ENCODE measurements at places on chromosomes 5 and 9.

- no peak for DNase-seq
Observed at GRCh38 chr9:96458226-96458625, 8.3 kb downstream of the HABP4 start.

- no peak for DNase-seq
Observed at GRCh38 chr5:73274881-73275663, 102.1 kb downstream of the TMEM174 start.

GRCh38 chr5:172722327-172722815 is 48.6 kb downstream of the DUSP1 start:
- DNase-seq, result no peak

- no peak for DNase-seq
Observed at GRCh38 chr9:72794946-72795345, 157.9 kb downstream of the ALDH1A1 start.

DNA sequence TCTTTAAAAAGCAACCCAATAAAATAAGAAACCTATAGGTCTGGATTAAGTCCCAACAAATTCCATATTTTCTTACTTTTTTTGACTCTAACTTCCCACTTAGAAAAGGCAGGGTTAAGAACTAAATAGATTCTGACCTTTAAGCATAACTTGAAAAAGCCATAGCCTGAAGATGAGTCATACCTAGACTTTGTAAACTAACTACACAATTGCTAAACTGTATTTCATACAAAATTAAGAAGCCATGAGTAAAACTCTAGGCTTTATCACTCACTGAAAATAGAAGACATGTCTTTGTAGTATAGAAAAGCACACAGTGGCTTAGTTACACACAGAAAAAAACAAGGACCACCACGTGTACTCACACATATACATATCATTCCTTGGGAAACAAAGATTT is 51.5 kb downstream of the MLLT3 start:
- DNase-seq, result no peak

DNA sequence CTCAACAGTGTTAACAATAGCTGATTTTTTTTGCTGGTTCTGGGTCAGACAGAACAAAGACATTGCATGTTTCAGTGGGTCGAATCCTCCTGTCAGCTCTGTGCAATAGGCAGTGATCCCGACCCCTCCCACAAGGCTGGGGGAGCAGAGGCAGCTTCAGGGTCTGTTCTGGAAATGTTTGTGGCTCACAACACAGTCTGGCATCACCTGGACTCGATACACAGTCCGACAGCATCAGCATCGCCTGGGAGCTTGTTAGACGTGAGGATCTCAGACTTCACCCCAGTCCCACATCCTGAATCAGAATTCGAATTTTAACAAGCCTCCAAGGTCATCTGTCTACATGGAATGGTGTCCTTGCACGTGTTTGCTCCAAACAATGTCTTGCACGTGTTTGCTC is 384.7 kb downstream of the IRX2 start:
- DNase-seq, result no peak

DNA sequence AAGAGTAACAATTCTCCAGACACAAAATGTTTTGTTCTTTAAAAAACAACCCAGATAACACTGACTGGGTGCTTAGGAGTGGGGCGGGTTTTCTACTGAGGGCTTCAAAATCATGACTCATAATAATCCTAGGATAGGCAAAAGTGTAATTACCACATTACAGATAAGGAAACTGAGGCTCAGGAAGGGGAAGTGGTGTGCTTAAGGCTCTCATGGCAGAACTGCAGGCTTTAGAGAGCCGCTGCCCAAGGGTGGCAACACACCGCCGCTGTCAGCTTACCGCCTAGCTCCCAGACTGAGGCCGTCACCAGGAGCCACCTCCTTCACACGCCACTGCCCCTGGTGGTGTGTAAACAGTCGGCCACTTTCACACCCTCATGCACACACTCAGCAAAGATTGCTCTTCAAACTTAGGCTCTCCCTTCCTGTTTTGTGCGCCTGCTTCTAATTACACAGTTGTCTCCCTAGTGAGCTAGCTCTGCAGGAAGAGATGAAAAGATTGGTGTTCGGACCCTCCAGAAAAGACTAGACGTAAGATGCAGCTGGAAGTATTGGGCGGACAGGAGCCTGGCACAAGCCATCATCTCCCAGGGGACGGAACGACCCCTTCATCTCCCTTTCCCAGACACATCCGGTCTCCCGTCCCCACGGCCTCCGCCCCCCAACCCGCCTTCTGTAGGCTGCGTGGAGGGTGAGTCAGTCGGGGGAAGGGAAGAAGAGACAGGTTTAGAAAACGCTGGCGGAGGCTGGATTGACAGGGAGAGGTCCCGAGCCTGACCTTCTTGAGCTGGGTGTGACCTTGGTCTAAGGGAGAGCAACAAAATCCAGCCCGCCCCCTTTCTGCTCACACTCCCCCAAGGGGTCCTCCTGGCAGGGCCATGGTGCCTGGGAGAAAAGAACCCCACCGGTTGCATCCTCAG is 162.7 kb downstream of the SYK start:
- DNase-seq, result no peak

- DNase-seq, result no peak
Observed at GRCh38 chr5:77907786-77908185, 131.6 kb upstream of the TBCA start.

DNA sequence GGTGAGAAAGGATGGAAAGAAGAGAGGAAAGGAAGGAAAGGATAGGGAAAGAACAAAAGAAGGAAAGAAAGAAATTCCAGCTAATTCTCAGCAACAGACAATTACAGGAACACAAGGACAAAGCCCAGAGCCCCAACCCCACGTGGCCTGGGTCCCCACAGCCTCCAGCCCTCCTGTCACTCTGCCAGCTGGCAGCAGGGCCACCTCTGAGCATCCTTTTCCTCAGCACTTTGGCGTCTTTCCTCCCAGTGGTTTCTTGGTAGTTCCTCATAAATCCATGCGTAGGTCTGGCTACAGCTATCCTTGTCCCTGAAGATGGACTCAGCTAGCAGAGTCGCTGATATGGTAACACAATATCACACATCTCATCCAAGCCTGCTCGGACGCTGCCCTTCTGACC is 28.3 kb downstream of the ADAMTS2 start:
- DNase-seq, result no peak

- DNase-seq, result no peak
Observed at GRCh38 chr5:170190436-170191134, 42.2 kb upstream of the C5orf58 start.

- DNase-seq, result no peak
Observed at GRCh38 chr9:97447001-97447400, 35.1 kb downstream of the TDRD7 start.

DNA sequence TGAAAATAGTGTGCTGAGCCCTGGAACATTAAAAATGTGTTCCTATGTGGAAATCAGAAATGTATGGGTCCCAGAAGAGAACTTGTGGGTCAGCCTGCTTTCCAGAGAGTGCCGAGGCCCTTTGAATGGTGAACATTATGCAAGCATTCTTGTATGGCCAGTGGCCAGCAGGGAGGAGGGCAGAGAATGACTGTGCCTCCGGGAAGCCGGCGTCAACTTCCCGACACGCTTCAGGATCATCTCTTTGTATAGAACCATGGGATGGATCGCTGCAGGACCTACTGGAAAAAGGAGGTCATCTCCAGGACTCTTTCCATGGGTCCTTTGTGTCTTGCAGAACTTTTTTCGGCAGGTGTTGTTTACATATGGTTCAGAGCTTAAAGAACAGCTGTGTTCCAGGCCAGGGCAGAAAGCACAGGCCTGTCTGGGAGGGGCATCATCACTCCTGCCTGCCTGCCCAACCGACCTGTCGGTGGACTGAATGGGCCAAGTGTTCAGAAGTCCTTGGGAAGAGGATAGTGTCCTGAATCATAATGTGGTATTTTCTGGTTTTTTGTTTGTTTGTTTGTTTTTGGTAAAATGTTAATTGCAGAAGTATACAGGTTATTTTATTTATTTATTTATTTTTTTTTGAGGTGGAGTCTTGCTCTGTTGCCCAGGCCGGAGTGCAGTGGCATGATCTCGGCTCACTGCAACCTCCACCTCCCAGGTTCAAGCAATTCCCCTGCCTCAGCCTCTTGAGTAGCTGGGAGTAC is 9.0 kb downstream of the PRRC2B start:
- no peak for DNase-seq

DNA sequence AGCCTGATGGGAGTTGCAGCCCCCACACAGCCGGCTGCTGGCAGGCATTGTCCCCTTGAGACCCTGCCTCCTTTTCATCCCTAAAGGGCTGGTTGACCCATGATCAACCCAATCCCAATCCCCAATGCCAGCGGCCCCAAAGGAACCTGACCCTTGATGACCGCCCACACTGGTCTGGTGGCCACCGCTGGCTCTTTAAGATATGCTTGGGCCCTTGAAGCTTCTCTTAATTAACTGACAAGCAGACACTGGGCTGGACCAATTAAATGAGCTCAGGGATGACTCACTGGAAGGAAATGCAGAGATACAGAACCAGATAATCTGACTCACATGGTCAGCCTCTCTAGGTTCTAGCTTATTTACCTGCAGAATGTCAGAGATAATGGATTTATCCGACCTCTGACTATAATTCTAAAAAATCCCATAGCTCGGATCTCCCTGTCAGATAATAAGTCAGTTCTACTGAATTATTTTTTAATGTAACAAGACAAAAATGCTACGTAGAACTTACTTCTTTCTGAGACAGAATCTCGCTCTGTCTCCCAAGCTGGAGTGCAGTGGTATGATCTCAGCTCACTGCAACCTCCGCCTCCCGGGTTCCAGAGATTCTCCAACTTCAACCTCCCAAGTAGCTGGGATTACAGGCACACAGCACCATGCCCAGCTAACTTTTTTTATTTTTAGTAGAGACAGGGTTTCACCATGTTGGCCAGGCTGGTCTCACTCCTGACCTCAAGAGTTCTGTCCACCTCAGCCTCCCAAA is 11.1 kb upstream of the MLANA start:
- peak; percentile 55 for DNase-seq

DNA sequence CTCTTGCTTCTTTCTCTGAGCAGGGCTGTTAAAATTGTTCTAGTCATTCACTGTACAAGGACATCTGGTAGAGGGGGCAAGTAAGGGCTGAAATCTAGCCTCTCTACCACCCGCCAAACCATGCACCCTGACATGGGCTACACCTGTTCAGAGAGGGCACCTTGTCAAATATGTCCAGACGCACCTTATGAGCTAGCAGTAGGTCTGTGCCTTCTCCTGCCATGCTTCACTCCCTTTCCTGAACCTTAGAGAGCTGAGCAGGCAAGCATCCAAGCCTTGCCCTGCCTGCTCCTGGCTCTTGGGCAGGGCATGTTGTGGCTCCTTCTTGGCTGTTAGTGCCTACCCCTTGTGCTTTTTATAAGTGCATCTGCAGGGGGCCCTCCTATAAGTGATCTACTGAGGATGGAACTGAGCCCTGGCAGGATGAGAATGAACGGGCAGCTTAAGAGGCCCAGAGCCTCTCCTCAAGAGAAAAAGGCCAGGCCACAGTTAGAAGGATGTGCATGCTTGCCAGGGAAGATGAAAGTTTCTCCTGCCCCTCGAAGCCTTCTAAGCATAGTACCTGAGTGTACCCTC is 3.8 kb upstream of the NEUROG1 start:
- DNase-seq, result no peak

DNA sequence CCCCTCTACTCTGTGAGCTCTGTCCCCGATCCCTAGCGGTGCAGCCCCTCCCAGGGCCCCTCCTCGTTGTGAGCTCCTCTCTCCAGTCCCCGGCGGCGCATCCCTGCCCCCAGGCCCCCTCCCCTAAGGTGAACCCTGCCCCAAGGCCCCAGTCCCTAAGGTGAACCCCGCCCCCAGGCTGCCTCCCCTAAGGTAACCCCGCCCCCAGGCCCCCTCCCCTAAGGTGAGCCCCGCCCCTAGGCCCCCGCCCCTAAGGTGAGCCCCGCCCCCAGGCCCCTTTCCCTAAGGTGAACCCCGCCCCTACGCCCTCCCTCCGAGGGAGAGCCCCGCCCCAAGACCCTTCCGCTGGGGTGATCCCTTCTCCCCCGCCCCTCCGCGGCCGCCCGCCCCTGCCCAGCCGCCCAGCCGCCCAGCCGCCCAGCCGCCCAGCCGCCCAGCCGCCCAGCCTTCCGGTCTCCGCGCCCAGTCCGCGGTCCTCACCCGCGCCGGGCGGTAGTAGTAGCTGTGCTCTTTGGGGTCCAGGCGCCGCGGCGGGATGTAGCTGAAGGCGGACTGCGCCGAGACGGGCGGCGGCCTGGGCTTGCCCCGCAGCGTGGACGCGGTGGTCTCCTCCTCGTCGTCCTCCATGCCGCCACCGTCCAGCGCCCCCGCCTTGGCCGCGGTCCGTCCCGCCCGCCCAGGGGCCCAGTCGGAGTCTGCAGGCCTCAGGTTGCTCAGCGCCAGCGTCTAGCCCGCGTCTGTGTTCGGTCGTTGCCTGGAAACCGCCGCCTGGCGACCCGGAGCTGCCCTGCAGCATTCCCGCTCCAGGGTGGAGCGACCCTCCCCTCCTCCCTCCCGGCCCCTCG is at the start of gene CFAP90:
CFAP90 (minus strand) TSS at position 739 of the 845 bp plus-strand sequence; CDS start at position 627, 112 bp downstream.
- DNase-seq, result peak; percentile 13

DNA sequence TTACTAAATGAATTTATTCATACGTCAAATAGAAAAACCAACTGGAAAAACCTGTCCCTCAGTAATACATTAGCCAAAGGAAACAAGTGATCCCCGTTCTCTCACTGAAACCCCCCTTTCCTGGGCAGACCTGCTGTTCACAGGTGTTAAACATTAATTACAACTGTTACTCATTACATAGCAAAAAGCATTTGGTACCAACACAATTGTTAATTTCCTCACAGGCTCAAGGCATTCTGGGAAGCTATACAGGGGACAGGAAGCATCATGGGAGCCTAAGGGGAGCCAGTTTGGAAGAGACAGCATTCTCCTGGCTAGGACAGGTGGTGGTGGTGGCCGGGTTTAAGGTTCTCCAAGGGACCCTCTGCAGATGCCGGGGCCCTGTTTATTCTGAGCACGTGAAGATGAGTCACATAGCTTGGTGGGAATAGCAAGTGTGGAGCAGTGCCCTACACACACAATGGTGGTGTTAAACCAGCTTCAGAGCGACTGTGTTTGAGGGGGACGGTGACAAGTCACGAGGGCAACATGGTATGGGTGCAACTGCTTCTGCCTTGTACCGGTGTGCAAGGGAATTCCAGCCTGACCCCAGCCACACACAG is 62.6 kb upstream of the SLC25A51 start:
- DNase-seq, result no peak

DNA sequence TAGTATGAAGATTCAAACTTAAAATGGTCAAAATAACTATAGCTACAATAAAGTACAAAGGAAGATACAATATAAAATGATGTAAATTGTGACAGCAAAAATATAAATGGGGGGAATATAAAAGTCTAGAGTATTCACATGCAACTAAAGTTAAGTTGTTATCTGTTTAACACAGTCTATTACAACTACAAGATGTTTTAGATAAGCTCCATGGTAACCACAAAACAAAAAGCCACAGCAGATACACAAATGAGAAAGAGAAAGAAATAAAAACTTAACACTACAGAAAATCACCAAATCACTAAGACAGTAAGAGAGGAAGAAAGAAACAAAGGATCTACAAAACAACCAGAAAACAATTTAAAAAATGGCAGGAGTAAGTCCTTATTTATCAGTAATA is 17.0 kb upstream of the SH3TC2 start:
- peak; percentile 61 for DNase-seq
